ENCODE measurements at places on chromosomes 6 and 20. TPM values are rescaled to one million over a fixed set of nuclear protein-coding genes. Genes with fewer than 3 reads are reported as not detected.

The COL9A3 gene
- 1.3 TPM for polyA plus RNA-seq

The SLC25A27 gene
- polyA plus RNA-seq = 1.7 TPM

The CDSN gene
- not detected for polyA plus RNA-seq

The DEFB113 gene
- polyA plus RNA-seq = not detected

The LY6G6F gene
- polyA plus RNA-seq = not detected

The TCF15 gene
- not detected for polyA plus RNA-seq

The FILIP1 gene
- 0.03 TPM for polyA plus RNA-seq

The PRDM1 gene
- polyA plus RNA-seq = 4.0 TPM

The PLEKHG1 gene
- polyA plus RNA-seq = 0.02 TPM

The SIM1 gene
- not detected for polyA plus RNA-seq

The ZSCAN31 gene
- polyA plus RNA-seq = 1.9 TPM

The RPP21 gene
- polyA plus RNA-seq = 68.8 TPM

The STMND1 gene
- not detected for polyA plus RNA-seq

The EPB41L2 gene
- polyA plus RNA-seq = 1.4 TPM

The OR2H1 gene
- not detected for polyA plus RNA-seq

The SMLR1 gene
- polyA plus RNA-seq = not detected

The PHACTR1 gene
- polyA plus RNA-seq = 0.12 TPM

The ORC3 gene
- 20.1 TPM for polyA plus RNA-seq

The CDH22 gene
- not detected for polyA plus RNA-seq

The OPN5 gene
- not detected for polyA plus RNA-seq

The WFDC10B gene
- not detected for polyA plus RNA-seq

The PROKR2 gene
- 0.13 TPM for polyA plus RNA-seq

The LBP gene
- polyA plus RNA-seq = 0.03 TPM

The THBS2 gene
- 166 TPM for polyA plus RNA-seq

Measured in SK-N-SH (cell line).